Dermis microvascular lymphatic vessel endothelial cell (primary cell): ENCODE measurements at places on chromosomes 1 and 21.

- DNase-seq = peak; percentile 54
Measured at GRCh38 chr1:241639623-241640148, 483 bp downstream of the CHML start.

DNA sequence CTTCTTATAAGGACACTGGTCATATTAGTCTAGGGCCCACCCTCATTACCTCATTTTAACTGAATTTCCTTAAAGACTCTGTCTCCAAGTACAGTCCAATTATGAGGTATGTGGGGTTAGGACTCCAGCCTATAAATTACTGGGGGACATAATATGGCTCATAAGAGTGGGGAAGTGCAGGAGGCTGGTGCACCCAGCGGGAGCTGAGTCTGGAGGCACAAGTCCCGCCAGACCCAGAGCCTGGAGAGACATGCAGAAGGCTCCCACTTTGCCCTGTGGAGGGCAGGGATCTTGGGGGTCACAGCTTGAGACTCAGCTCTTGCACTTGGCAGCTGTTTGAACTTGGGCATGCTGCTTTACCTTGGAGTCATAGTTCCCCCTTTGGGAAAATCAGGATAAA lies 250.4 kb downstream of the RHOU start:
- DNase-seq = no peak

GRCh38 chr1:29639156-29639736 lies 402.9 kb downstream of the PTPRU start:
- no peak for DNase-seq

GRCh38 chr1:107419003-107419402 lies 278.2 kb downstream of the NTNG1 start:
- DNase-seq = no peak

DNA sequence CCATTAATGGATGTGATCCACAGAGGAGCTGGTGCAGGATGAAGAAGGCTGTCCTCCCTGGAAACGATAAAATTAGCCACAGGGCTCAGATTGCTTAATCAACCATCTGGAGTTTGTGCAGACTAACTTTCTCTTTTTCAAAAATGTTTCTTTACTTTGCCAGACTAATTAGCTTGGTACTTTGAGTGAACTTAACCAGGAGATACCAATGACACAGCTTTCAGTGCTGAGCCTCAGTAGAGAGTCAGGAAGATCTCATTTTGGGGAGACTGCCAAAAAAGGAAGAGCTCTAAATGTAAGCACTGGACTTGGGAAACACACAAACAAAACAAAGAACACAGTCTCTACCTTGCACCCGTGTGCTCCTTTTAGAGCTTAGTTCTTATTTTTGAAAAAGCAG lies 248.1 kb upstream of the DEPDC1 start:
- DNase-seq = no peak

DNA sequence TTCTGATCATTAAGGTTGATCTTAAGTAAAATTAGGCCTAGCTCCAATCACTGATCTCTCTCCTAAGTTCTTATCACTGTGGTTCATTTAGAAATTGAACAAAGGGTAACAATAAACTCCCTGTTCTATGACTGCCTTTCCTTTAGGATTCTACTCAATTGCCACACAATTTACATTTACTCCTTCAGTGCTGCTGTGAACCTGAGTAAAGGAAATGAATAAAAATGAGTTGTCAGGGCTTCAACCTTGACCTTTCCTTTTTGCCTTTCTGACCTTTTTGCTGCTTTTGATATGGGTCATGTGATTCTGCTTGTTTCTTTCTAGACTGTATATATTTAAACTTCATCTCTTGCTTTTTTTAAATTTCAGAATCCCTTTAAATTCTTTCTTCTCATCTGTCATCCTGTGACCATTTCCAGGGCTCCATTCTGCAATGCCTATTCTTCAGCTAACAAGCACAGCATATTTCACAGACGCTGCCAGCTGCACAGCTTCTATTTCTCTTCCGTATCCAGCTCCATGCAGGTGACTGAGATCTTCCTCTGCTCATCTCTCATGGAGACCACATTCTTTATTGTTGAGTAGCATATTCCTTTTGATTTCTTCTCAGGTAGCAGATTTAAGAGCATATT lies 3.2 kb downstream of the LRRC8B start:
- DNase-seq = no peak

GRCh38 chr1:77829851-77830250 lies 50.4 kb downstream of the MIGA1 start:
- peak; percentile 8 for DNase-seq
